Activated CD4-positive, alpha-beta T cell treated with anti-CD3 and anti-CD28 coated beads, Interleukin-2, Interleukin-4, amounts not matched to agents 100 ng/mL and 50 ng/mL, durations not matched to agents 16 hours and 8 hours (primary cell): ENCODE measurements at places on chromosomes 4 and X.
A peak's percentile ranks its signal among the peaks of the same experiment; 100 is the strongest.

DNA sequence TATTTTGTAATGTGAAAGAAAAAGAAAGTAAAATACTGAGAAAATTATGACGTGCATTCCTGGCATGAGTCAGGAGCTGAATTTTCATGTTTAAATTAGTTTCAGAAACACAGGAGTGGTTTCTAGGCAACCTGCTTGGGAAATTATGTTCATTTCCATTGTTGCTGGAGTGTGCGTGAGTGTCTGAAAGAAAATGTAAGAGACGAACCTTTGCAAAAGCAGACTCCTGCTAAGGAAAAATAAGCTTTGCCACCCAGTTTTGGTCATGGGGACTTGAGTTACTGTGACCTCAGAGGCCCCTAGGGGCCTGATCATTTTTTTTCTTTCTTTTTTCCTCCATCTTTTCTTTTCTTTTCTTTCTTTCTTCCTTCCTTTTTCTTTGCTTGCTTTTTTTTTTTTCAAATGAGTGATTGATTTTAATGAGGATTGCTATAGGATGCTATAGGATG, 18.8 kb upstream of the CHRNA9 start:
- DNase-seq: peak; percentile 83

DNA sequence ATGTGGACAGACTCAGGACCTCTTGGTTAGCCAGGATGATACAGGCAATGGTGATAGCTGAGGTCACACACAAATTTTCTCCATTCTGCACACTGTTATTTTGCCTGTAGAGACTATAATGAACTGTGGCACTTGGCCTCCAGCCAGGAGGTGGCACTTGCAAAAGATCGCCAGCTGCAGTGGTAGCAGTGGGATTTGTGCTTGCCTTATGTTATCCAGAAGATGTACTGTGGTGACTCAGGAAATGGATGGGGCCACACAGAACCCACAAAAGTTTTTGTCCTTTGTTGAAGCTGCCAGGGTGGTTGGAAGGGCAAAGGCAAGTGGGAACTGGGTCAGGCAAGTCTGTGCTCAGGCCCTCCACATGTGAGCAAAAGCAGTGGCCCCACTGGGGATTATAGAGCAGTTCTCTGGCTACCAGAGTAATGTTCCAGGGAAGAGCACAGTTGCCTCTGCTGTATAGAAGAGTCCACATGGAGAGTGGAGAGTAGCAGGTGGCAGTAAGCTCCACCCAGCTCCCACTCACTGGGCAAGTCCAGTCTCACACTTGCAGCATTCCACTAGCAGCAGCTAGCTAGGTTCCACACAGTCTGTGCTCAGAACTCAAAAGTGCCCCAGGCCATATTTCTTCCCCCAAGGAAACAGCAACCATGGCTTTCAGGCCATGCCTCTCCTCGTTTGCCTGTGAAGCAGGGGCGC, 5.9 kb upstream of the C4orf17 start:
- DNase-seq: no peak

- DNase-seq: no peak
These were observed 359.4 kb upstream of the ZCCHC13 start for GRCh38 chrX:73944563-73944908.

DNA sequence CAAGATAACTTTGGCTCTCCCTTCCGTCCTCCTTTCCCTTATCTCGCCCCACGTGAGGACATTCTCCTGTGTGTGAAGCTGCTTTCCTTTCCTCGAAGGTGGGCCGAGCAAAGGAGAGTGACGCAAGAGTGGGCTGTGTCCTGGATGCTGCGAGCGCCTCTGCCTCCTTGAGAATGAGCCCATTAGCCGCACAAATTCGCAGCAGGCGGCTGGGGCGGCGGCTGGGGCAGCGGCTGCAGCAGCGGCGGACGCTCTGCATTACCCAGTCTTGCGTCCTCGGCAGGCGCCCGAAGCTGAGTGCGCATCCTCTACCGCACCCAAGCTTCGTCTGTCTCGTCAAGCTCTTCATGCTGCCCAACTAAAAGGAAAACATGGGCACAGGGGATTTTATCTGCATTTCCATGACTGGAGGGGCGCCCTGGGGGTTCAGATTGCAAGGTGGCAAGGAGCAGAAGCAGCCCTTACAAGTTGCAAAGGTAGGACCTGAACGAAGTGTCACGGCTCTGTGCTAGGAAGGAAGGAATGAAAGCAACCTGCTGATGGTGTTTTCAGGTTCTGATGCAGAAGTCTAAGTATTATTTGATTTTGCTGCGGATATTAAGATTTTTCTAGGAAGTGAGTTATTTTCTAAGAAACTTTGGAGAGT, at the start of gene SYNPO2:
Gene SYNPO2 (plus strand): TSS at position 189 of the 646 bp plus-strand sequence. CDS start 183 bp downstream, at position 372.
- DNase-seq: peak; percentile 31

DNA sequence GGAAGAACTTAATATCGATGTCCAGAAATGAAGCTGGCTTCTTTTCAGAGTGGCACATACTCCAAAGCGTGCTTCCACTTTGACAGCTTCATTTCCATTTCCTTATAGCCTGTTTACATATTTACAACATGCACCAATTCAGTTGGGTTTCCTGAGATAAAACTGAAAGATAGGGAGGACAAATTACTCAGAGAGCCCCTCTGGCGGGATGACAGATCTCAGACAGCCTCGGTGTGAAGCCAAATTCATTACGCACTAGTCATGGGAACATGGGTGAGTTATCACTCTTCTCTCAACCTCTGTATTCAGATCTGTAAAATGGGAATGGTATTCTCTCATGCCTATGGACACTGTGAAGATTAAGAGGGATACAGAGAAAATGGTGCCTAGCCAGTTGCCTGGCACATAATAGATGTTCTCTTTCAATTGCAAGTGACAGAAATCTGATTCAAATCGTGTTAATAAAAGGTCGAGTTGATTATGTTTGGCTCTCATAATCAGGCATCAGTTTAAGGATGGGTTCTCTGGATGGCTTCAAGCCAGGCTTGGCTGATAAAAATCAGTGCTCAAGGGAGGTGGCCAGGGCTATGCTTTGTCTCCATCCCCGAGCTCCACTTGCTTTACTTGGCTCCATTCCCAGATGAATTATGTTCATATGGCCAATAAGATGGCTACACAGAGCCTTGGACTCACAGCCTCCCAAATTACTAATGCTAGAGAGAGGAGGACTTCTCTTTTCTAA, 132.2 kb upstream of the C1QTNF7 start:
- no peak for DNase-seq

- DNase-seq: peak; percentile 50
These were observed 8.8 kb downstream of the ANKRD37 start for GRCh38 chr4:185405296-185405999.

DNA sequence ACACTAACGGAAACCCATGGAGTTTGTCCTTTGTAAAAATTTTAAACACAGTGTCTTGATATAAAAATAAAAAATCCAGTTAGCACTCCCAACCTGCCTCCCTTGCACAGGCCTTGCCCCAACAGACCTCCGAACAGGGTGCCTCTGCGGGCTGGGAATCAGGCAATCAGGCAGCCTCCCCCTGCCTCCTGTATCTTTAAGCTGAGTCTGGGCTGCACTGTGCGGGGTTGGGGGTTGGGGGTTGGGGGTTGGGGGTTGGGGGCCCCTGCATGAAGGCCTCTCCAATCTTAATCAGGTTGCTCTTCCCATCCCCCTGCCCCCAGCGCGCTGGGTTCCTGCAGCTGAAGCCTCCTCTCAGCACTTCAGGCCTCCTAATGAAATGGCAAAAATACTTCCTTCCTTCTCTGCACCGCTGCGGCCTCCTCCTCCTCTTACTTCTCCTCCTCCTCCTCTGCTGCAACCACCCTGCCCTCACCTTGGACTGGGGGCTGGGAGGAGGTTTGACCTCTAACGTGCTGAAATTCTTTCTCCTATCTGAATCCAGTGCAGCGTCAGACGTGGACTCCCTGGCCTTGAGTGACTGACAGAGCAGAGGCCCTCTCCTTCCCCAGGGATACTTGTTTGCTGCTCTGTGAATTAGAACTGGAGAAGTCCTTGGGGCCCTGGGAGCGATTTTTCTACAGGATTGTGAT, 26.6 kb downstream of the NLGN3 start:
- no peak for DNase-seq

DNA sequence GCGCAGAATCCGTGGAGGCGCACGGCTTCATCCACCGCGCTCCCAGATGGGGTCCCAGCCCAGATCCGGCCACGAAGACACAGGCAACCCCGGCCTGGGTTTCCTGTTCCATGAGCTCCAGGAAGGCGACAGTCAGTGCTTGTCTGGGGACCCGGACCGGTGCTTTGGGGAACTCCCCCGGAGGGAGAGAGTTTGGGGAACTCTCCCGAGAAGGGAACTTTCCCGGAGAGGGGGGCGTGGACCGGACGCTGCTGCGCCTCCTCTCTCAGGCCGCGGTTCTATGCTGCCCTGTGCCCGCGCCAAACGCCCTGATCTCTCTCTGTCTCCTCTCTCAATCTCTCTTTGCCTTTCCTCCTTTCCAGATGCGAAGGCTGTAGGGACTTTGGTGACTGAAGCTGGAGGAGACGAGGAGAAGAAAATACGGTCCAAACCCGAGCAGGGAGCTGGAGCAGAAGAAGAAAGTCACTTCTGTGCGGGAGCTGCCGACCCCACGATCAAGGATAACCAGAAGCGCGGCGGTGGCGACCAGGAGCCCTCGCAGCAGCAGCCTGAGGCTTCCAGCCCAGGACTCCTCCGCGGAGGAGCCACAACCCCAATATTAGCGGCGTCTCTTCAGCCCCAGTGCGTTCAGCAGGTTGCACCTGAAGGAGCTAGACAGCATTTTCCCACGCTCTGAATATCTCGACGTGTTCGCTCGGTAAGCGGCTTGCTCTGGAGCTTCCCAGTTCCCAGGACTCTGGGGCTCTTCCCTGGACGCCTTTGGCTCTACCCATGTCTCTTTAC, 47.6 kb upstream of the NKAP start:
- no peak for DNase-seq

- no peak for DNase-seq
These were observed 33.8 kb upstream of the FGFBP2 start for GRCh38 chr4:15996773-15997172.

GRCh38 chr4:56762484-56763250, 58.8 kb downstream of the SPINK2 start:
- peak; percentile 35 for DNase-seq

DNA sequence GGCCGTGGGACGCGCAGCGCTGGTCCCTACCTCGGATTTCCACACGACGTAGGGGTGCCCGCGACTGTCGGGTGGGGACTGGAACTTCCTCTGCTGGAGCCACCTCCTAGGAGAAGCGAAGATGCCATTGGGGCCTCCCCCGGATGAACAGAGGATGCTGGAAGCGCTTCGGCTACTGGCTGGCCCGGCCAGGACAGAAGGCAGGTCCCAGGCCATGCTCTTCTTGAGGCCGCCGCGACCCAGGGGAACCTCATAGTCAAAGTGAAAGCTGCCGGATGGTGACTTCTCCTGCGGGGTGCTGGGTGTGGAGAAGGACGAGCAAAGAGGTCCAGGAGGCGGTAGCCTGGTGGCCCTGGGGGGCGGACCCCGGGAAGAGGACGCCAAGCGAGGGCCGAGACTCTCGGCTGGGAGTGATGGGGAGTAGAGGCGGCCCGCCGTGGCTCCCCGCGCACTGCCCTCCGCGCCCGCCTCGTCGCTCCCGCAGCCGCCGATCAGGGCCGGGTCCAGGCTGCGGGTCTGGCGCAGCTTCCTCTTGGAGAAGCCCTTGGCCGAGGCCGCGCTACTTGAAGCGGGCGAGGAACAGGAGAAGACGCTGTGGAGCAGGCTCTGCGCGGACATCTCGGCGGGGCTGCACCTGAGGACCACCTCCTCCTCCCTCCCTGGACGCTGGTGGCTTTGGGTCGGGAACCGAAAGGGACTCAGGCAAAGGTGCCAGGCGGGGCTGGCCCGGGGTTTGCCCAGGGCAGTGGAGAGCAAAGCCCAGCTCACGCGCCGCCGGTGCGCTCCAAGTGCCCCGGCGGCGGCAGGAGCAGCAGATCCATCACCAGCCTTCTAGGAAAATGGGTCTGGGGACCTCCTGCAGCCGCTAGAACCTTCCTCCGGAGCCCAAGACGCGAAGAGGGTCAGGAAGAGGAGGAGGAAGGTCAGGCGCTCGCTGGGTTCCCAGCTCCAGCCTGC, 1.2 kb downstream of the ARHGAP6 start:
- DNase-seq: no peak

- DNase-seq: no peak
These were observed 631 bp downstream of the EVC start for GRCh38 chr4:5711479-5712184.

GRCh38 chr4:143225167-143225566, 40.5 kb downstream of the USP38 start:
- DNase-seq: no peak

GRCh38 chr4:139171876-139172691, 4.9 kb downstream of the ELF2 start:
- no peak for DNase-seq

GRCh38 chrX:12405306-12405705, 267.0 kb downstream of the FRMPD4 start:
- DNase-seq: no peak

DNA sequence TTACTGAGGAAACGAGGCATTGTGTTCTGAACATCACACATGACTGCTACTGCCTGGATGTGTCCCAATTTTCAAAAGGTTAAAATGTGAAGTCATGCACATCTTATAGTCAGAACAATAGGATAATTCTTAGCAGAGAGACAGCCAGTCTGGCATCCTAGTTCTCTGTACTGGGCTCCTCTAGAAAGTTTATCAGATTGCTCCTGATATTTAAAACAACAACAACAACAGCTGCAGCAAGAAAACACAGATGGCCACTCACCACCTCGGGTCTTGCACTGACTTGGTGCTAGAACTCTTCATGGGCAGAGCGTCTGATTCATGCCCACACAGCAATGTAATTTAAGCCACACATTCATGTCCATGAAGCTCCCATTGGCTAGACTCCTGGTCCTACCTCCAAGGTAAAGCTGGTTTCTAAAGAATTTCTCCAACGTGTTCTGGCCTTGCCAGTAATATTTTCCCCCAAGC, 33.3 kb upstream of the SLC2A9 start:
- no peak for DNase-seq

GRCh38 chrX:3653111-3653510, 60.3 kb downstream of the PRKX start:
- no peak for DNase-seq

DNA sequence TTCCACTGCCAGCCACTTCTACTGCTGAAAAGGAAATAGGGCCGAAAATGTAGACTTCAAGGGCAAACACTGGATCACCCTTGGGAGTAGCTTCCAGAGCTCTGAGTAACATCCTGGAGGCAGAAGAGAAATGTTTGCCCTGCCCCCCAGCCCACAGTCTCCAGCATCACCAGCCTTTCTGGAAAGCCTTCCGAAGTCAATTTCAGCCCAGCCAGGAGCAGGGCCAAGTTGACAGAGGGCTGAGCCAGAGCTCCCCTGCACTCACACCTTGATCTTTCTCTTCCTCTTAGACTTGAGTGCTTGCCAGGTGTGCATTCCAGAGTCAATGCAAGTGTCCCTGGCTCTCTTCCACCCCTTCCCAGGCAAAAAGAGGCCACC, 35.2 kb downstream of the SLC25A5 start:
- no peak for DNase-seq
